ENCODE measurements at places on chromosomes 2 and 18. TPM values are rescaled to one million over a fixed set of nuclear protein-coding genes. Genes with fewer than 3 reads are reported as not detected.

Gene LONRF2
- total RNA-seq = 1.7 TPM

Gene POTEF
- total RNA-seq = not detected

Gene FBXO36
- total RNA-seq = 1.9 TPM

Gene PGAP1
- total RNA-seq = 10.1 TPM

Gene AQP12B
- total RNA-seq = 9.6 TPM

Gene MXD1
- 57.8 TPM for total RNA-seq

Gene GALR1
- total RNA-seq = 0.02 TPM

Gene ZNF519
- total RNA-seq = 2.8 TPM

Gene ANKRD30BL
- not detected for total RNA-seq

Gene NAT8
- not detected for total RNA-seq

Gene MRPL19
- total RNA-seq = 58.3 TPM

Gene ARHGAP25
- 3.6 TPM for total RNA-seq

Gene ARHGAP15
- total RNA-seq = 1.6 TPM

Gene TEX44
- not detected for total RNA-seq

Gene GEN1
- 30.0 TPM for total RNA-seq

Gene LIMS4
- total RNA-seq = 1.2 TPM

Gene STPG4
- total RNA-seq = 0.47 TPM

Gene RGPD6
- 14.3 TPM for total RNA-seq

Gene LRATD1
- 227 TPM for total RNA-seq

Gene ACKR3
- 3.5 TPM for total RNA-seq

Gene CDH2
- total RNA-seq = 1.4 TPM

Gene KCNS3
- total RNA-seq = 17.5 TPM

Gene SERPINB13
- not detected for total RNA-seq

Gene METTL5
- total RNA-seq = 40.9 TPM

Gene LGALSL
- total RNA-seq = 26.4 TPM

Gene TDRD15
- total RNA-seq = not detected

Gene COLEC11
- total RNA-seq = 0.80 TPM

Gene NCKAP5
- 3.7 TPM for total RNA-seq

Gene IL1B
- total RNA-seq = 1.6 TPM

Gene RBMS1
- 6.3 TPM for total RNA-seq

Gene LIMS2
- 6.6 TPM for total RNA-seq

Gene COL6A3
- 28.4 TPM for total RNA-seq
